ENCODE measurements at places on chromosomes 11 and 22. TPM values are rescaled to one million over a fixed set of nuclear protein-coding genes. Genes with fewer than 3 reads are reported as not detected.

Gene RGL4
- total RNA-seq, result 24.8 TPM

Gene GRM5
- not detected for total RNA-seq

Gene NLRP14
- total RNA-seq, result not detected

GRCh38 chr22:41931701-41932269, 5.2 kb upstream of the TNFRSF13C start:
- no peak for DNase-seq

- no peak for DNase-seq
Measured at GRCh38 chr11:111378185-111378860, 752 bp downstream of the POU2AF1 start.

DNA sequence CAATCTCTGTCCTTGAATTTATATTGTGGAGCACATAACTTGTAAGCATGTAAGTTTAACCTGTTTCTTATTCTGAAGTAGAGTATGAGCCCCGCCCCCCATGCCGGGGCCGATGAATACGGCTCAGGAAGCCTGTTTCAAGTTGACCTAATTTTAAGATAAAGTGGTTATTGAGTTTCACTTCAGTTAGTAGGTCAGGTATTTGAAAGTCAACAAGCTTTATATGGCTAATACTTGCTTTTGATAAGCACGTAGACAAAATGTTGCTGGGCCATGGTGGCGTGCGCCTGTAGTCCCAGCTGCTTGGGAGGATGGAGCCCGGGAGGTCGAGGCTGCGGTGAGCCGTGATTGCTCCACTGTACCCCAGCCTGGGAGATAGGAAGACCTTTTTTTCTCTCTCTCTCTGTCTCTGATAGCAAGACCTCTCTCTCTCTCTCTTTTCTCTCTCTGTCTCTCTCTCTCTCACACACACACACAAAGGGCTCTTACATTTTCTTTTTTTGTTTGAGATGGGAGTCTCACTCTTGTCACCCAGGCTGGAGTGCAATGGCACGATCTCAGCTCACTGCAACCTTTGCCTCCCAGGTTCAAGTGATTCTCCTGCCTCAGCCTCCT, 14.4 kb downstream of the YWHAH start:
- peak; percentile 14 for DNase-seq

- no peak for DNase-seq
Measured at GRCh38 chr22:48306785-48307510, 1520.7 kb downstream of the BRD1 start.

GRCh38 chr11:65622011-65622410, 6.4 kb downstream of the PCNX3 start:
- no peak for DNase-seq

All from CD4-positive, alpha-beta T cell (primary cell).